ENCODE measurements at places on chromosomes 2 and 18. TPM values are rescaled to one million over a fixed set of nuclear protein-coding genes. Genes with fewer than 3 reads are reported as not detected.

The SLC66A2 gene
- total RNA-seq = 53.4 TPM

GRCh38 chr2:133518700-133519344 lies 49.4 kb downstream of the NCKAP5 start:
- no peak for DNase-seq

GRCh38 chr18:59617468-59617932 lies 79.7 kb downstream of the CCBE1 start:
- DNase-seq = no peak

- no peak for DNase-seq
Measured at GRCh38 chr2:19746137-19746600, 155.6 kb downstream of the TTC32 start.

DNA sequence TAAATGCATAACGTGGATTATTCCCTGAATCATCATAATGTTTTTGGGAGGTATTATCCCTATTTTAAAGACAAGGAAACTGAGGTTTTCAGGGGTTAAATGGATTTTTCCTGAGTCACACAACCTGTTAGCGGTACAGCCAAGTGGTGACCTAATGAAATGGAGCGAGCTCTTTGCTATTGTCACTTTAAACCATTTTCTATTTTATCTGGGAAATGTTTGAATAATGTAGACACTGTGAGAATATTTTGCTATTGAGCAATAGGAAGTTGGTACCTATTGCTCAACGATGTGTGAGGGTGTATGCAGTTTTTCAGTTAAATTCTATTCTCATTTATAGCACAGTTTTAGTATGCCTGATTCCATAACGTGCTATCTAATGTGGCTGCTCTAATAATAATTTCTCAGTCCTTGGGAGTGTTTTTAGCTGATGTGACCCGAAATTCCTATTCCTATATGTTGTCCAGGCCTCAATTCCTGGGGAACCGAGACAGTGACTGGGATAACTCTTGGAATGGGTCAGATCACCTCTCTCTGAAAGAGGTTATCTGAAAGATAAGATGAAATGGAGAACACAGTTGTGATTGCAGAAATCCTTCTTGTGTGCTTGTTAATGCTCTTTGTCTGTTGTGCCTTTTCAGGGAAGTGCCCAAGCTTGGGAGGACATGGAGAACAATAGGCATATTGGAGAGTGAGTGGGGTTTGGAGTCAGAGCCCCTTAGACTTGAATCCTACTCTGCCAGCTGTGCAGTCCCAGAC lies 38.4 kb downstream of the ABCB11 start:
- DNase-seq = no peak

- DNase-seq = peak; percentile 80
Measured at GRCh38 chr2:127175041-127175721, 44.9 kb downstream of the CYP27C1 start.

DNA sequence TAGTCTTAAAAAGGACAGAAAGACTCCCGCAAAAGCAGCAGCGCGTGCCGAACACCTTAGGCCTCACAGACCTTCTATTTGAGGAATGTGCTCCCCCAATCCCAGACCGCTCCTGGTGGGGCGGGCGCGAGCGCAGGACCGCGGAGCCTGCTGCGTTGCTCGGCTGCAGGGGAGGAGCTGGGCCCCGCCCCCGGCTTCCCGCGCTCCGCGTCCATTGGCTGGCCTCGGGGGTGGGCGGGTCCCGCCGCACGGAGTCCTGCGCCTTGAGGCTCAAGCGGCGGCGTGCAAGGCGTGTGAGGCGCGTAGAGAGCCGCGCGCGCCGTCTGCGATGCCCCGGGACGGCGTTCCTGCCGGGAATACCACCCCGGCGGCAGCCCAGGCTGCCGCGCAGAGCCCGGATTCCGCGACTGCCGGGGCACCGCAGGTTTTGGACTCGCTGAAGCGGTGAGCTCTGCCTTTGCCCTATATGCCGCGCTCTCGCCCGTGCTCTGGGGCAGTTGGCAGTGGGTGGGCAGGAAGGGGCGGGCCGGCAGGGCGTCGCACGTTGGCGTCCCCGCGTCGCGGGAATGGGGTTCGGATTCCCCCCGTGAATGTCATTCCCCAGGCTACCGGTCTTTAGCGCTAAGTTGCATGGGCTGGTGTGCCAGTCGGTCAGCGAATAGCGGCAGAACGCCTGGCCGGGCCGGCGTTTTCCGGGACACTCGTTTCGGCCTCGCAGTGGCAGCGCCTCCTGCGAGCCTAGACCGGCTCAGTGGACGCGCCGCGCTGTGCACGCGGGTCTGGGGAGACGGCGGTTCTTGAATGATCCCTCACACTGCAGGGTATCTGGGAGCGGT lies 49.6 kb upstream of the PAIP2B start:
- DNase-seq = peak; percentile 87

The MSTN gene
- 0.60 TPM for total RNA-seq

DNA sequence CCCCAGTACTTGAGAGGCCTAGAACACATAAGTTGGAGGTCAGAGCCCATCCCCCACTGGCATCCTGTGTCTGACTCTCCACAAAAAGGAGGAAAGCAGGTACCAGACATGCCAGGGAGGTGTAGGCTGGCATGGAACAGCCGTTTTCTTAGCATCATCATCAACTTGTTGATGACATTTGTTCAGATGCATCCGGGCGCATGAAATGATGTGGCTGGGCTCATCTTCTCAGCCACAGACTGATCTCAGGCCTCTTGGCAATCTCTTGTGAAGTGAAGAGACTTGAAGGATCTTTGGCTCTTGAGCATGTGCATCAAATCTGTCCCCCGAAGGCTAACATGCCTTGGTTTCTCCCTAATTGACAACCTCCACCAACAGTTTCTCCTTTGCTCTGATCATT lies 243.3 kb downstream of the TSN start:
- no peak for DNase-seq

The FBLN7 gene
- total RNA-seq = 4.4 TPM

DNA sequence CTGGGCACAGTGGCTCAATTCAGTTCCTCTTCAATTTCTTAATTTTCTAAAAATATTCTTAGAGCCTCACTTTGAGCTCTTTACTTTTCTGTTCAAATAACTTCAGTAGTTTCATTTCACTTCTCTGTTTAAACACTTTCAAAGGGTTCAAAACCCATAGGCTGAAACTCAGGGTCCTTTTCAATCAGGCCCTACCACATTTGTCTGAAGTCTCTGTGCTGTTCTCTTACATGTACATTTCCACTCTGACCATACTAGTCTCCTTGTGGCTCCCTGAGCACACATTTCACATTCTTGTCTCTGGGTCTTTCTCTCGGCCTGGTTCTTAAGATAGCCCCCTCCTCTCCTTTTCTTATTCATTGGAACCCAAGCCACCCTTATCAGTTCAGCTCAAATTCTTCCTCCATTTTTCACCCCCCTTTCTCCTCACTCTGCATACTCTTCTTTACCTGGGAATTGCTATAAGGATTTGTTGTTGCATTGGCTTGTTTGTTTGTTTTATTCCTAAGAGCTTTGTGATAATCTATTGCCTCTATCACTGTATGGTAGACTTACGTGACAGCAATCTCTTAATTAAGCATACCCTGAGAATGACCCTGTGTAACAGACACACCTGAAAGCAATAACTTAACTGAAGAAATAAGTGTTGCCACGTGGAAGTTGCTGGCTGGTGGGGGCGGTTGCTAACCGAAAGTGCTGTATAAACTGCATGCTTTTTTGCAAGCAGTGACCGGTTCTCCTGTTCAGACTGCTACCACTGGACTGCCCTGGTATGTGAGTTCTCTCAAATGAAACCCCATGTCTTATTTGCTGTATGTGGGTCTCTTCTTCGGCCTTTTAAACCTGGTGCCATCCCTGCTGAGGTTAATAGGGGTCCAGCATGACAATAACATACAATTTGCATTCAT lies 27.7 kb upstream of the ACADL start:
- no peak for DNase-seq

GRCh38 chr18:36905571-36905970 lies 76.6 kb downstream of the KIAA1328 start:
- no peak for DNase-seq

The ANKRD30BL gene
- not detected for total RNA-seq

The SLC11A1 gene
- 2.9 TPM for total RNA-seq

The UGT1A8 gene
- total RNA-seq = 0.47 TPM

The TRABD2A gene
- 1.7 TPM for total RNA-seq

DNA sequence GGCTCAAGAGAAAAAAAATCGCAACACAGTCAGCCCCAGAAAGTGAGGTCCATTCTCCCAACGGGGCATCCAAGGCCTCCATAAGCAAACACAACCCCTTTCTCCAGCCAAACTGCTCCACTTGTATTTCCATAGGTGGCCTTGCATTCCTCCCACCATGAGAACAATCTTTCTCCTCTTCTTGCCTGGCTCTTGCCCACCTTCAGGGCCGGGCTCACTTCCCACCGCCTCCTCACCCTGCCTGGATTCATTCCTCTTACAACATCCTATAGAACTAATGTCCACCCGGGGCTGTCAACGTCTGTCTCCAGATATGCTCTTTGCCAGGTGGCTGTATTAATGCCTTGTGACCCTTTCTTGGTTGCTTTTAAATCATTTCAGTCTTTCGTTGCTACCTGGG lies 124.5 kb downstream of the SMAD7 start:
- DNase-seq = peak; percentile 35

The PID1 gene
- 6.4 TPM for total RNA-seq

GRCh38 chr2:165268754-165269153 lies 29.5 kb downstream of the SCN2A start:
- no peak for DNase-seq

The NOSTRIN gene
- 38.2 TPM for total RNA-seq

DNA sequence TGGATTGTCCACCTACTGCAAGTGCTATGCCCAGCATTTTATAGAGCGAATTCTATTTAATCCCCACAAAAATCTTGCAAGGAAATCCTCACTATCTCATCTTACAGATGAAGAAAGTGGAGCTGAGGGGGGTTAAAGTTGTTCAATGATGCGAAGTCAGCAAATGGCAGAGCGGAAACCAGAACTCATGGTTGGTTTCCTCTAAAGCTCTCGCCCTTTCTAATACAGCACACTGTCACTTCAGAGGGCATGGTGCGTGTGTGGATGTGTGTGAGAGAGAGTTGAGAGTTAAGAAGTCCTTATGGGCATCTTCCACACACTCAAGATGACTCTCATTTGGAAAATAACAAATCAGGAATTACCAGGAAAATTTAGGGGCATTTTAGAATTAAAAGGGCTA lies 78.4 kb downstream of the TGFA start:
- DNase-seq = no peak

GRCh38 chr2:105779394-105779793 lies 34.7 kb downstream of the NCK2 start:
- no peak for DNase-seq

The GPR45 gene
- total RNA-seq = not detected

DNA sequence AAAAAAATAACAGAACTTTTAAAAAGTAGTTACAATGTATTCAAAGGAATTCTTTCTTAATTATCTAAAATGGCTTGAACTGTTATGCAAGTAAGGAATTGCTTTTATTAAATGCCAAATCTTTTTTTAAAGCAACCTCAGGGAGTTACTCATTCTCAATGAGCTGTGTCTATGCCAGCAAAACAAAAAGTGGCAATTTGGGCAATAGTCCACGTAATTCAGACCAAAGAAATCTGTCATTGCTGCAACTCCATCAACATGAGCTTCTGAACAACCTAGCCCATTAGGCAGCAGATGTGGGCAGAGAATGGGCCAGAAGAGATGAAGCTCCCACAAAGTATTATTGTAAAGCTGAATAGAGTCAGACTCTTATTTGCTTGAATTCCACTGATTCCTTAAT lies 118.4 kb downstream of the ALK start:
- no peak for DNase-seq

DNA sequence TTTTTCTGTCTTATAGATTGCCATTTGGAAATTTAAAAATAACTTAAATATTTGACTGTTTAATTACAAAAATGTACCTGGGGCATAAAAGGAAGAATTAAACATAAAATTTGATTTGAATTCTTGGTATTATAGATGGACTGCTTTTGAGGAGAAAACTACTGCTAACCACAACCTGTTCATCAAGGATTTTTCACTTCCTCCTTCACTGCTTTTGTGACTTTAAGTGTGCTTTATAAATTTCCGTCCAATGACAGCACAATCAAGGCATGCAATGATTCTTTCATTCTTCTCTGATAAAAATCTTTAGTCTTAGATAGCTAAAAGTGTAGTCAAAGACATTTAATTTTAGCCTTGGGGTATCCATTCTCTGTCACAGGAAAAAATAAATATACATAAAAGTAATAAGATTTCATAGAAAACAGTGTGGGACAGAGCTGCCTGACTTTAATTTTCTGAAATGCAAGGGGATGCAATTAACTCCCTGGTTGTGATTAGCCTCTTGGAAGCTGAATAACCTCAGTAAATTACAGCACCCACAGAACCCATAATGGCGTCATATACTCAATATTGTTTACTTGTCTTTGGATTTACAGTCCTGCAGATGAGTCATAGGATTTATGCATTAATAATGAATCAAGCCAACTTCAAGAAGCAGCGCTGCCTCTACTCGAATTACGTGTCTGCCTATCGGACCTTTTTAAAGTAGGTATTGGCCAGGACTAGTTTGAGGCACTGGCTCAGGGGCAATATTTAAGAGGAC lies 587.9 kb downstream of the NRXN1 start:
- DNase-seq = no peak

- no peak for DNase-seq
Measured at GRCh38 chr2:60884800-60885199, 3.4 kb downstream of the REL start.

- no peak for DNase-seq
Measured at GRCh38 chr2:150133623-150134022, 353.8 kb downstream of the RND3 start.

DNA sequence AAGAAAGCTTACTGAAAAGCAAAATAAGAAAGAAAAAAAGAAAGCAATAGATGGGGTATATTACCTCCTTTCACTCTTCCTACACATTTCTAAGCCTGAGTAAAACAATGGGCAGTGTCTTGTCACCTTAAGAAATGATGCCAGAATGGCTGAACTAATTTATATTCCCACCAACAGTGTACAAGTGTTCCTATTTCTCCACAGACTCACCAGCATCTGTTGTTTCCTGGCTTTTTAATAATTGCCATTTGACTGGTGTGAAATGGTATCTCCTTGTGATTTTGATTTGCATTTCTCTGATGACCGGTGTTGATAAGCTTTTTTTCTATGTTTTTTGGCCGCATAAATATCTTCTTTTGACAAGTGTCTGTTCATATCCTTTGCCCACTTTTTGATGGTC lies 98.4 kb downstream of the SPHKAP start:
- DNase-seq = no peak

DNA sequence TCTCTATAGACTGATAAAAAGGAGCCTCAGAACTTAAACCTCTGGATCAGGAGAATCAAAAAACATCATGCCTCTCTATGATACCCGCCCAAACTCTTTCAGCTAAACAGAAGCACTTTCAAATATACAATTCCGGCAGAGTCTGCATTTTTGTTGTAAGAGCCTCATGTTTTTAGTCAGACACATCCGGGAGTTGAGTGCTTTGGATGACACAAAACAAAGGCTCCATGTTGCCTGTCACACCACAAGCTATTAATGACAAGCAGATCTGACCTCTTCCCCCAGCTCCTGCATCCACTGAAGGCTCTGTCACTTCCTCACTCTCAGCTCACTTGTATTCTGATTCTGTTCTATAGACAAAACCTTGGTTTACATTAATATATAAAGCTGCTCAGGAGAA lies 33.2 kb downstream of the SLC38A11 start:
- no peak for DNase-seq

All from suprapubic skin (tissue), 4 donors.